ENCODE measurements at places on chromosomes 2 and 18. TPM values are rescaled to one million over a fixed set of nuclear protein-coding genes. Genes with fewer than 3 reads are reported as not detected.

Gene APOB
- total RNA-seq, result not detected

Gene ARHGAP15
- total RNA-seq, result not detected

Gene CNDP1
- total RNA-seq, result 0.15 TPM

Gene DSC3
- 0.17 TPM for total RNA-seq

Gene COL4A4
- 0.15 TPM for total RNA-seq

Gene MAP4K4
- 89.6 TPM for total RNA-seq

Gene HAT1
- 50.6 TPM for total RNA-seq

Gene AQP4
- total RNA-seq, result not detected

Gene GALNT5
- total RNA-seq, result 9.5 TPM

Gene IL1RN
- not detected for total RNA-seq

Gene CHRND
- total RNA-seq, result not detected

Gene KIAA2012
- total RNA-seq, result not detected

All from bronchus fibroblast of lung (primary cell).